ENCODE measurements at places on chromosomes 3 and 15.

DNA sequence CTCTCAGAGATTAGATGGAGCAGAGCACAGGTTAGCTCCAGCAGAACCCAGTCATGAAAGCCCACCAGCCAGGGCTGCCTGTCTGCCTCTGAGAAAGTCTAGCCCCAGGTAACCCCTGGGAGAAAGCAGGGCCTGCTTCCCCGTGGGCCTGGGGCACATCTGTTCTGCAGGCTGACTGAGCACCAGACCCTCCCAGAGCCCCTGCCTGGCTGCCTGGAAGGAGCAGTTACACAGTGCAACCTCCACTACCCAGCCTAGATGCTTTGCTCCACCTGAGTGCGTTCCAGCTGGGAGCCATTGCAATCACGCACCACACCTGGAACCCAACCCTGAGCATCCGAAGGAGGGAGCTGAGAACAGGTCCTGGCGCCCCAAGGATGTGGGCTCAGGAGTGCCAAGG, 24.7 kb upstream of the OR5K4 start:
- no peak for DNase-seq

DNA sequence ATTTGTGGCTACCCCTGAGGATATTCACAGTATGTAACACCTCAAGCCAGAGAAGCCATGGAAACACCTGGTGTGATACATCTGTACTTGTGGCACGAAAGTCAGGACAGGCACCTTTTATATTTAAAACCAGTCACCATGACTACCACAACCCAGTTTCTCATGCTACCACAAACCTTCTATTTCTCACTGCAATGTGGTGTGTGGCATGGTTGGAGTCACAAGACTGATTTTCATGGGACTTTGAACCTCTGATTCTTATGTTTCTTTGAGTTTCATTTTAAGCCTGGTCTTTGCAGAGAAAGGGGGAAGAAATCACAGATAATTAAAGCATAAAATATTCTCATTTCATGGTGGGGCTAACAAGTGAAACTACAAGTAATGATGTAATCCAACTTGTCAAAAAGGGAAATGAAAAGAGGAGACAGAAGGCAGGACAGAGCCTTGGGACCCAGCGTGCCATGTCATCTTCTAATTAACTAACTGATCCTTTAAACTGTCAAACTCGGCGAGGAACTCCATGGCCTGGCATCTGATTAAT, 175.9 kb downstream of the PDZRN3 start:
- DNase-seq = no peak

GRCh38 chr3:134614955-134615354, 35.9 kb downstream of the KY start:
- DNase-seq = no peak

DNA sequence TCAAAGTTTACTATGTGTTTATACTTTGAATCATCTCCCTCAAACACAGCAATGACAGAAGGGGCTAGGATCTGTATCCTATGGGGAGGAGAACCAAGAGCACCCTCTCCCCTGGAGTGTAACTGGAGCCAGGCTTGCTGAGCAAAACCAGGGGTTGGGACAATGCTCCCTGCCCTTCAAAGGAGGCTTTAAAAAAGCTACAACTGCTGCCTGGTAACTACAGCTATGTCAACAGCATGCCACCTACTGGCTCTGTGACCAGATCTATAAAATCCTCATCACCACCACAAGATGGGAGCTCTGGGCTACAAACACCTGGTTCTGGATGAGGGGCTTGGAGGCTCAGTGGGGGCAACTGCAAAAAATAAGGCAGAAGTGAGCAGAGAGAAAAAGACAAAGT, 61.9 kb downstream of the ANO10 start:
- DNase-seq = no peak

- DNase-seq = no peak
Observed at GRCh38 chr3:114213292-114213626, 24.1 kb downstream of the ZNF80 start.
